ENCODE measurements at places on chromosomes 1 and 21.

DNA sequence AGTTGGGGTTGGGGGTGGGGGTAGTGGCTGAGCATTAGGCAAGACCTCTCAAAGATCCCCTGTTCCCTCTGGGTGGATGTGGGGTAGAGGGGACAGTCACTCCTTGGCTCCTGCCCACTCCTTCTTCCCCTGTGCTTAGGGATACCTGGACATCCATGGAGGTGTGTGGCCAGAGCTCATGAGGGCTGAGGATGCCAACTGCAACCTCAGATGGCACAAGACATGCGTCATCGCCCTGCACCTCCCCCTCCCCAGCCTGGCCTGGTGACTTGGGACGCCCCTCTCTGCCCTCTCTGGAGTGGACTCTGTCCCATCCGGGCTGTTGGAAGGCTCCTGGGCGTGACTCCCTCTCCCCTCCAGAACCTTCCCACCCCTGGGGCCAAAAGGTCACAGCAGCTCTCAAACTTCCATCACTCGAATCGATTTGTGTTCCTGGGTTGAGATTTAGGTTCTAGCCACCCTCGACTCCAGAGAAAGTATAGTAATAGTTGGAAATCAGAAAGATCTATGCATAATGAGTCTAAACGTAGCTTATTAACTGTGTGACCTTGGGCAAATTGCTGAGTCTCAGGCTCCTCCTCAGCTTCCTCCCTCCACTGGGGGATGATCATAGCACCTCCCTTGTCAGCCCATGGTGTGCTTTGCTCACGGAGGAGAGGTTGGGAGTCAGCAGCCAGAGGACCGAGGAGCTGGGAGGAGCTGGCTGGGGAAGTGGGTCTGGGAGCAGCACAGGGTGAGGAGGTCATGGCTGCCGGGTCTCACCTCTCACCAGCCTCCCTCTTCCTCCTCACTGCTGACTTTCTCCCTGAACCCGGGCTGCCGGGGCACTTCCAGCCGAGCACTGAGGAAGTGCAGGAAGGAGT, 2.2 kb upstream of the PTPN7 start:
- no peak for DNase-seq

GRCh38 chr1:191343816-191344215, 814.4 kb upstream of the RGS18 start:
- peak; percentile 47 for DNase-seq

- no peak for DNase-seq
Observed at GRCh38 chr1:202540448-202540847, 169.8 kb downstream of the SYT2 start.

- DNase-seq, result no peak
Observed at GRCh38 chr21:45713613-45714012, 70.1 kb downstream of the PCBP3 start.

- DNase-seq, result no peak
Observed at GRCh38 chr1:18640228-18641004, 9.8 kb downstream of the PAX7 start.

DNA sequence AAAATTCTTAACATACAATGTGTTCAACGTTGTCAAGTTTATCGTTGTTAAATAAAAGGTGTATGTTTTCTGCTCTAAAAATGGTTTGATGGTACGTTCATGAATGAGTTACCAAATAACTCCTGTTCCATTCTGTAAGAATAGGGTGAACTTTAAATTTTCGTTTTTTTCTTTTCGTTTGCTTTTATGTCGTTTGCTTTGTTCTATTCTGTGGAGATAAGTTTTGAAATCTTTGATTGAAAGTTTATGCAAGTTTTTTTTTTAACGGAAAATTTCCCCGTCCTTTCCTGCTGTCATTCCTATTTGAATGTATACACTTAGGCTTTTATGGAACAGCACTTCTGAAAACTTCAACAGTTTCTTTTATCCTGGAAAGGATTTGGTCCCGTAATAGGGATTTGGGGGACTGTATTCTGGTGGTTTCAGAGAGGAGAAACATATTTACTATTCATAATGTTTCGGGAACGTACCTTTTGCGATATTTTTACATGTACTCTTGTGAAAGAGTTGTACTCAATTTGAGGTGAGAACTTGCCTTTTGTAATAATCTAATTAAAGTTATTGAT, 1.7 kb downstream of the DR1 start:
- no peak for DNase-seq

GRCh38 chr1:224490549-224491537, 56.2 kb upstream of the WDR26 start:
- no peak for DNase-seq

DNA sequence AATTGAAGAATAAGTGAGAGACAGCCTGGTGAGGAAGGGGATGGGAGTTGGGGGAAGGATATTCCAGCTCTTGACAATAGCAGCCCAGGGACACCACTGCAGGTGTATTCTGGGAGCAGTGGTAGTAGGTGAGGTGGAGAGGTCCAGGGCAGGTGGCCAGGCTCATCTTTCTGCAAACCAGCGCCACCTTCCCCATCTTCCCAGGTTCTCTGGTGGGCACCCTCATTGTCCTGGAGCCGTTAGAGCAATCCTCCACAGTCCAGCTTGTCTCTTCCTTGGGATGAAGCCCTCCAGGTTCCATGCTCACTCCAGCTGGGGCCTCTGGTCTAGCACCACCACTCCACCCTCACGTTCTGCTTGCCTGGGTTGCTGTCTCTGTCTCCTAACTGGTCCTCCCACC, 97.0 kb downstream of the IER5 start:
- DNase-seq, result no peak

DNA sequence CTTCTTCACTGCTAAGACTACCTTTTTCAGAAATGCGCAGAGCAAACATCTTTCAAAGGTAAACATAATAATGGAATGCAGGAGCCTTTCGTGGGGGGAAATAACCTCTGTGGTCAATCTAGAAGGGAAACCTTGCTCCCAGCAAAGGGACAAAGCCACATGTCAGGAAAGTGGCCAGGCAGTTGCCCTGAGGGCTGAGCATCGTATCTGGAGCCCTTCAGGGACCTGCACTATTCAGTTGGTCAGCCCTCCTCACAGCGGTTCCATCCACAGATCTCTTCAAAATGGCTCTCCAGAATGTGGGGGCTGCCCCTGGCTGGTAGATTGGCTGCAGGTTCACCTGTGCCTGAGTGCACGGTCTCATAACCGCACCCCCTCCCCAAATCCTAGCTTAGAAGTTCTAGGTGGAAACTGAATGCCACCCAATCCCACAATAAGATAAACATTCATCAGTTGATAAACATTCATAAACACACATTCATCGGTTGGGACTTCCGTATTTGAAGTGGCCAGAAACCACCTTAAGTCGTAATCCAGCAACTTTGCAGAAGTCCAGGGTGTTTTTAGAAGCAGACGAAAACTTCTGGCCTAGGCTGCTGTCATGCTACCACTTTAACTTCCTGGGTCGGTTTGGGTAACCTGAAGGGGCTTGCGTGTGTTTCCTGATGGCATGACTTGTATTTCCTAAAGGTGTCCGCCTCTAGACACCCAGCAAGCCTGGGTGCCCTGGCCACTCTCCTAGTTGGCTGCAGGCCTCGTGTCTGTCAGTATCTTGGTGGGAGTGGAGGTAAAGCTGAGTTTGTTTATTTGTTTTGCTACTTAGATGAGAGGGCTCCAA, 50.5 kb downstream of the RASSF5 start:
- no peak for DNase-seq

GRCh38 chr1:105964879-105965278, 1091.6 kb upstream of the PRMT6 start:
- DNase-seq, result no peak

- no peak for DNase-seq
Observed at GRCh38 chr1:186179231-186179630, 195.8 kb downstream of the TPR start.

- DNase-seq, result no peak
Observed at GRCh38 chr1:226497276-226497833, 51.2 kb upstream of the STUM start.

GRCh38 chr1:198764748-198765147, 125.9 kb downstream of the PTPRC start:
- DNase-seq, result no peak

DNA sequence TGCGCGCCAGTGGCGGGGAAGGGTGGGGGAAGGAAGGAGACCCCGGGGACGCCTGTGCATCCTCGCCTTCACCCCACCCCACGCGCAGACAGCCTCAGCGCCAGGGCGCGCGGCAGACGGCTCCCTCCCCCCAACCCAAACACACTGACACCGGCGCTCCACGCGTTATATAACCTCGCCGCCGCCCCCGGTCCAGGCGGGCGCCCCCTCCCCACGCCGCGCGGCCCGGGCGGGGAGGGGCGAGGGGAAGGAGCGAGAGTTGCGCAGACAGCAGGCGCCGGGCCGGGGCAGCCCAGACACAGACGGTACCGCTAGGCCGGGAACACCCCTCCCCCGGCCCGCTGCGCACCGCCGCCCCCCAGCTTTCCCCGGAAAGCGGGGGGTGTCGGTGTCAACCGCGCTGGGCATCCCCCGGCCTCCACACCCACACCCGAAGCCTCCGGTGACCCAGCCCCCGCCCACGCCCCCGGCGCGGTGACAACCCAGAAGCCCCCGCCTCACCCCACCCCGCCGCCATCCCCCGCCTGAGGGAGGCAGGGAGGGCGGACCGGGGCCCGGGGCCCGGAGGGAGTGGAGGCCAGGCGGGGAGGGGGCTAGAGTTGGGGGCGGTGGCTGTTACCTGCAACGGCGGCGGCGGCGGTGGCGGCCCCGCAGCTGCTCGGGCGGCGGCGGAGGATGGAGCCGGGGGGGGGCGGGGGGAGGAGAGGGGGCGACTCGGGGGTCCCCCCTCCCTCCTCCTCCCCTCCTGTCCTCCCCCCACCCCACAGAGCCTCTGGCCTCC, 432 bp downstream of the AKT3 start:
- DNase-seq, result no peak

GRCh38 chr21:25898671-25899070, 163.9 kb downstream of the GABPA start:
- no peak for DNase-seq

GRCh38 chr1:113223040-113223439, 150.0 kb downstream of the LRIG2 start:
- no peak for DNase-seq

- no peak for DNase-seq
Observed at GRCh38 chr1:215185067-215185620, 102.6 kb downstream of the KCNK2 start.

DNA sequence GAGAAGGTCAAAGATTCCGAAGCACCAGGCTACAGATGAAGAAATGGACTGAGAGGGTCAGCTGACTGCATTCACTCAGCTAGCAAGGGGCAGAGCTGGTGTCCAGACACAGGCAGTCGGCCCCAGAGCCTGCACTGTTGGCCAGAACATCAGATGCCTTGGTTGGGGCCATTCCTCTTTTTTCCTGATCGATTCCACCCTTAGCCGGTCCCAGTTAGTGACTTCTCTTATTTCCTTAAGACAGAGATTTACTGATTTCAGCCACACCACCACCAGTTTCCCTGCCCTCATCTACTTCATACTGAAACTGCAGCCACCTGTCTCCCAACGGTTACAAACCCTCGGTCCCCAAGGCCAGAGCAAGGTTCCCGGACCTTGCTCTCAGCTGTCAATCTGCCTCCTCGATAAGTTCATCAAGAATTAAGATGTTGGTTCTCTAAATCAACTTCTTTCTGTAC, 11.5 kb downstream of the CD58 start:
- no peak for DNase-seq

- DNase-seq, result no peak
Observed at GRCh38 chr1:50454911-50455310, 31.7 kb upstream of the DMRTA2 start.

DNA sequence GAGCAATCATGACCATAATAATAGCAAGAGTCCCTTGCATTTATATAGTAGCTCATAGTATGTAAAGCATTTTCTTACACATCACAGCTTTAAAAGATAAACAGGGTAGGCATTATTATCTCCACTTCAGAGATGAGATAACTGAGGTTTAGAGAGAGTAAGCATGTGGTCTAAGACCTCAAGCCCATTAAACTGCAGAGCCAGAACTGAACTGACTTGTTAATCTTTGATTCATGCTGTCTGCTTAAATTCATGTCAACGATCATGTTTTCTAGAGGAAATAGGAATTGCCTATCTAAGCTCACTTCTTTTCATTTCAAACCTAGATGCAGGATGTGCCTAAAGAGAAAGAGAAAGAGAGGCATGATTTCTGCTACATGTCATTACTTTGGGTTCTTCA, 524.8 kb downstream of the PTPRC start:
- DNase-seq, result no peak

DNA sequence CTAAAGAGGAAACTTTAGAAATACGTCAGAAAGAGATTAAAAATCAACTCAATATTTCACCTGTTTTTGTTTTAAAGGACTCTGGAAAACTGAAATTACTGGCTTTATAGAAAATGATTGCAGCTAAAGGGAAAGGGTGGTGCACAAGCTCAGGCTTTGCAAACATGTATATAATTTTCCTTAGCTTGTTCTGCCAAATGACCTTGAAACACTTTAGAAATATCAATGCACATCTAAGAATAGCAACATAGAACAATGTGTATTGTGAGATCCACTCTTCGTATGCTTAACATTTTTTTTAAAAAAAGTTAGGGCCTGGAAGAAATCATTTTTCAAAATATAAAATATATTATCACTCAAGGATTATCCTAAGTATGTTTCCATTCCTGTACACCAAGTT, 143.9 kb downstream of the NTPCR start:
- no peak for DNase-seq

DNA sequence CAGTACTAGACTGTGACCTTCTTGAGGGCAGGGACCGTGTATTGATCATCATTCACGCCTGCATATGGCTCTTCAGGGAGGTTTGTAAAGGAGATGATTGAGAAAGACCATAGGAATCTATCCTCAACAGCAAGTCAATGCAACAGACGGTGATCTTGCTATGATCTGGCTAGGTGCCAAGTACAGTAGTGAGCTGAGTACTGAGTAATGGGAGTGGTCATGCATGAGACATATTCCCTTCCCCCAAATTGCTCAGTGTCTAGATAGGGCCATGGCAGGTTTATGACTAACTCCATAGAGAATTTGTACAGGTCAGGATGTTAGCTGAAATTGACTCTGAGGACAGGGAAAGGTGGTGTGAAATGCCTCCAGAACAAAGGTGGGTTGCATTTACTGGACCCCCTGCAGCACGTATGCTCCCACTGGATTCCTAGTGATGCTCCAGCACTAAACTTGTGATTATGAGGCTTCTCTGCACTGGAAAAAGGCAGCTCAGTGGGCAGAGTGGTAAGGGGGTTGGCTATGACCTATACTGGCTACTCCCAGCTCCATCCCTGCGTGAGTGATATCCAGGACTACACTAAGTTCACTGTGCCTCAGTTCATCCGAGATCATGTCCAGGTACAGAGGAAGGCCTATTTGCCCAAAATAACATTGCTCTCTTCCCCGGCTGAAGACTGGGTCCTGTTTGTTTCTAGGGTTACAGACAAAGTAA, 37.2 kb downstream of the KCNJ6 start:
- DNase-seq, result peak; percentile 71

DNA sequence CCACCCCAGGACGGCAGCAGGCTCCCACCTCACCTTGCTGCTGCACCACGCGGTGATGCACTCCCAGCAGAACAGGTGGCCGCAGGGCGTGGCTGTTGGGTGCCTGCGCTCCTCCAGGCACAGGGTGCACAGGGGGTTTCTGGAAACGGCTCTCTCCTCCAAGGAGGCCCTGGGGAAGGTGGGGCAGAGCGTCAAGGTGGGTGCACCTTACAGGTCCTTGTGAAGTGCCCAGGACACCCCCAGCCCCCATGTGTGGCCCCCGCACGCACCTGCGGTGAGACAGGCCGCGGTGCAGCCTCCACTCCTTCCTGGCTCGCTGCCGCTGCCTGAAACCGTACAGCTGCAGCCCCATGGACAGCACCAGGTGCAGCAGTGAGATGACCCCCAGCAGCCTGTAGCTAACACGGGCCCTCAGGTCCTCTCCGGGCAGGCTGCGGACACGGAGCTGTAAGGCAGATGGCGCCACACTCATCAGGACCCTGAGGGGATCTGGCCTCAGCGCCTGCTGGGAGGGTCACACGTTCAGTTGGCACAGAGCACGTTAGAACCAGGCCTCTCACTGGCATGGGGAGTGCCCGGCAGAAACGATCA, 5.8 kb downstream of the PEX10 start:
- no peak for DNase-seq

All from fibroblast of skin of left biceps (primary cell).